ENCODE measurements at places on chromosomes 7 and 10.
A peak's percentile ranks its signal among the peaks of the same experiment; 100 is the strongest.

GRCh38 chr7:104841798-104842197 is 172.2 kb upstream of the KMT2E start:
- no peak for DNase-seq

DNA sequence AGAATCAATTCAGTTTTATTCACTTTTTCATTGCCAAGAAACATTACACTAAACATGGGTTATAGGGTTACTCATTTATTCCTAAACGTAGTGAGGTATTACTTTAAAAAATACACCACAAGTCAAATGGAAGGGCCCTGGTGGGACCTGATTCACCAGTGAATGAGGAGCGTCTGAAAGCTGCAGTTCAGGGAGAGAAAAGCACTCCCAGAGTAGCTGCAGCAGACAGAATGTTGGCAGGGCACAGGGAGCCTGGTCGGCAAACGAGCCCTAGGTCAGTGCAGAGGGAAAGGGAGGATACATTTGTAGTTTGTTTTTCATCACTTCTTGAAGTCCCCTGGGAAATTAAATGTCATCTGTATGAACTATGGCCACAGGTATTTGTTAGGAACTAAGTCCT is 361.7 kb upstream of the ETV1 start:
- DNase-seq = no peak

- DNase-seq = no peak
Observed at GRCh38 chr10:614139-614711, 75.2 kb downstream of the DIP2C start.

DNA sequence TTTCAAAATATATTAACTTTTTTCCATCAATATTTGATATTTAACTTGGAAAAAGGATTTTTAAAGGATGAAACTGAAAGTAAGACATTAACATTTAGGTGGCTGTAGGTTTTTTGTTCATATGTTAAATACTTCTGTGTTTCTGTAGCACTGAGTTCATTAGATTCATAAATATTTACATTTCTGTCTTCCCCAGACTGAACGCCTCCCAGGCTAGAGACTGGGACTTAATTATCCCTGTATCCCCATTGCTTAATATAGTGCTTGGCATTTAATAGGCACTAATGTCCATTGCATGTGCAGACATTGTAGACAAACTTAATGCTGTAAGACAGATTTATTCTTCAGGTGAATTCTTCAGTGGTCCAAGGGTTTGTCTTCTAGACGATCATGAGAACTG is 7.4 kb downstream of the PTPN12 start:
- no peak for DNase-seq

DNA sequence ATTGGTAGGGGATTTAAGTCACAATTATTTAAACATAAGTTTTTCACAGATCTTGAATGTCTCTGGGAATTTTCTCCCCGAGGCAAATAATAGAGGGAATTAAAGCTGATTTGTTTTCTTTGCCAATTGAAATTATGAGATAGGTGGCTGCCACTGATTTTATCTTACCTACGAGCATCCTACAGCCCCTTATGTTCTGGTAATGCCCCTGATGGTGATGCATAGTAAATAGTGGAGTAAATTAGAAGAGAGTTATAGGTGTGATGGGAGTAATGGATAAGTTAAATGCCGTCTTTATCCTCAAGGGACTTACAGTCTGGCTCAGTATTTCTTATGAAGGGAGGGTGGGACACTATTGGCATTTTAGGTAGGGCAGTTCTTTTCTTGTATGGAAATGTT is 58.1 kb downstream of the HDAC9 start:
- no peak for DNase-seq

GRCh38 chr10:14603534-14604102 is 171.1 kb downstream of the FAM107B start:
- no peak for DNase-seq

- DNase-seq = no peak
Observed at GRCh38 chr10:94344522-94345122, 18.1 kb downstream of the NOC3L start.

DNA sequence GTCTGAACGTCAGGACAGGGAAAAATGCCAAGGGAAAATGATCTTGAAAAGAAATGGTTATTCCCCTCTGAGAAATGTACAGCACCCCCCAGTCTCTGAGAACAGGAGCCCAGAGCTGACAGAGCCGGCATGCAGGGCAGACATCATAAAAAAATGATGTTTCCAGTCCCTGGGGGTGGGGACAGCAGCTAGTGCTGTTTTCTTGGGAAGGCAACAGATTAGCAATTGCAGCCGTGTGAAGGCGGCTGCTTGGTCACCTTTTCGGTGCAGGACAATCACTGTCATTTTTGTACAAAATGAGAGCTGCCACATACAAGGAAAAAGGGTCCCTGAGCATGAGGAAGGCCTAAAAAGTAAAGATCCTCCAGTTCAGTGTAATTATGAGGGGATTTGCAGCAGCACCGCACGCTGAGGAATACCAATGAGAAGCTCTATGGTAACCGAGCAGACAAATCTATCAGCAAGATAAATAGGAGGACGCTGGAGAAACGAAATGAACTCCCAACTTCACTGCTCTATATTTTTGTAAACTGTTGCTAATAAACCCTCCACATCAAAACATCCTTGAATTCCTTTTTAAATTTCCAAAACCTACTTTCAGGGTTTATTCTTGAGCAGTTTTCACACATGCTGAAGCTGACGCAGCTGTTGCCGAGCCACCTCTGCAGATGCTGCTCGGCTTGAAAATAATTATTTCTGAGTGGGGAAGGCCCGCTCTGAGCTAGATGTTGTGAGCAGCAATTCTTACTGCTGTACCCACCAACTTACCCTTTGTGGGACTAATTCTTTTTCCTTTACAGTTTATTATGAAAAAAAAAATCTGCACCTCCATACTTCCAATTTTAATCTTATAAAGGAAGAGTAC is 98.2 kb upstream of the NEBL start:
- DNase-seq = peak; percentile 34

DNA sequence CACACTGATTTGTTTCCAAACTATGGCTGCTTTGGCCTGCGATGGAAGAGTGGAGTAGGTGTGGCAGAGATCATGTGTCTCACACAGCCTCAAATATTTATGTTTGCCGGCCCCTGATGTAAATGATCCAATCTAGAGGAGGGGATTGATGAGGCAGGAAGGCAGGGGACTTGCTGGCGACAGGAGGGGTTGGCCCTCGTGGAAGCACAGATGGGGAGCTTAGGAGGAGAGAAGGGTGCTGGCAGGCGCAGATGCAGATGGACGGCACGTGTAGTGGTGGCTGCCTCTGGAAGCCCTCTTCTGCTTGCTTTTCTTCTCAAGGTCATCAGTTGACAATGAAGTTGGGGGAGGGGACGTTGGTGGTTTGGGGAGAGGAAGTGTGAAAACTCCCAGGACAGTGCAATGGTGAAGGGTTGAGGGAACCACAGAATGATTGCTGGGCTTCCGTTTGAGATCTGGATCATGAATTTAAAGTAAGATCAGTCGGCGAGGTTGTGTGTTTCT is 15.4 kb downstream of the COL13A1 start:
- no peak for DNase-seq

GRCh38 chr10:13473986-13474385 is 54.8 kb downstream of the BEND7 start:
- no peak for DNase-seq

DNA sequence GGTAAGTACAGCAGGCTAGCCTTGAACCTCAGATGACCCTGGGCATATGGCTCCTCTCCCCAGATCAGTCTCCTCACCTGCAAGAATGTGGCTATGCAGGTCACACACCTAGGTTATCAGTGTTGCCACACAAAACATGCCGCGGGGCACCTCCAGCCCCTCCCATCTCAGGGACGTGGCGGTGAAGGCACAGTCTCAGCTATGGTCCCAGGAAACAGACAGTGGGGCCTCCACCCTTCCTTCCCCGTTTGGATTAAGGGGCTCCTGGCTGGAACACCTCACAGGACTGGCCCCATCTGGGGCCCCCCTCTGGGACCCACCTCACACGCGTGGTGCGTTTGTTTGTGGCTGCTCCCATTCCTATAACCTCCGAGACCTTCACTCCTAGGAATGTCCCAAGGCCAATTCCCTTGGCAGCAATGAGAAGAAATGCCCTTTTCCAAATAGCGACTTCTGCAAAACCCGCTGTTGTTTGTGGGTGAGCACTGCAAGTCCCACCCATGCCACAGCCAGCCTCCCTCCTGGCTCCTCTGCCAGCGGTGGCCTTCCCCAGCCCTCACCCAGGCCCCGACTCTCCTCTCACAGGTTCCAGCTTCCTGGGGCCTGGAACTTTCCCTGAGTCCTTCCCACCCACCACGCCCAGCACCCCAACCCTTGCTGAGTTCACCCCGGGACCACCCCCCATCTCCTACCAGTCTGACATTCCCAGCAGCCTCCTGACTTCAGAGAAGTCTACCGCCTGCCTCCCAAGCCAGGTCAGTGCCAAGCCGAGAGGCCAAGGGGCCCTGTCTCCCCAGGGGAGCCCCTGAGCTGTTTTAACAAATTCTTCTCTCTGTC is 17.1 kb downstream of the ZMIZ2 start:
- no peak for DNase-seq

- DNase-seq = no peak
Observed at GRCh38 chr7:1738956-1739355, 68.9 kb downstream of the ELFN1 start.

DNA sequence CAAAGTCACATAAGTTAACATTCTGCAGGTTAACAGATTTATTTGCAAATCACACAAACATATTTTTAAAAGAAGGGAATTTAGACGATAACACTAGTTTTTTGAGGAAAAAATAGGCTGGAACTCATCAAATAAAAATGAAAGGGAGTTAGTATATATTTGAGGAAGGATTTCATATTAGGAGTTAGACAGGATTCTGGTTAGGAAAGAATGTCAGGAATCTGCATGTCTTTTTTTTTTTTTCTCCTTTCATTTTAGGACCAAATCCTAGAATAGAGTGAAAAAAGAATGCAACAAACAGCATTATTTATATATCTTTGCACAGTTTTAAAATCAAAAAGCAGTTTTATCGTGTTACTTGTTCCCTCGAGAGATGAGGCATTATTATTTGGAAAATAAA is 8.9 kb upstream of the TRDMT1 start:
- DNase-seq = no peak

- no peak for DNase-seq
Observed at GRCh38 chr10:95524358-95525032, 36.7 kb downstream of the SORBS1 start.

- DNase-seq = no peak
Observed at GRCh38 chr7:55367283-55367840, 2.2 kb downstream of the LANCL2 start.

Data from iris pigment epithelial cell (primary cell).